ENCODE measurements at places on chromosomes 16 and 17. TPM values are rescaled to one million over a fixed set of nuclear protein-coding genes. Genes with fewer than 3 reads are reported as not detected.

DNA sequence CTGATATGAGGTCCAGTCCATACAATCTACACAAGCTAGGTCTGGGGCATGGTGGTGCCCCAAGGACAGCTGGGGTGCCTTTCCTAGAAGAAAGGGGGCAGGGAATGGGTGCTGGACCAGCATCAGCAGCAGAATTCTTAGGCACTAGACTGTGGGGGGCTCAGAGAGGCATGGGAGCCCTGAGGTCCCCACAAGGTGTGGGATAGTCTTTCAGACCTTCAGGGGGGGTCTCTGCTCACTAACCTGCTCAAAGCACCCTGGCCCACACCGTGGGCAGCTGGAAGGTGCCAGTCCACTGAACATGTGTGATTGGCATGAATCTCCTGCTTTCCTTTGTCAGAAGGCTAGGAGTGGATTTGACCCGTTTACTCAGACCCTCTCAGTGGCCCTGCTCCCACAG lies 26.1 kb upstream of the C16orf78 start:
- H3K36me3 ChIP-seq = no peaks in the 10 kb centered on the region
- H3K4me3 ChIP-seq = no peak overlapping the region
- DNase-seq = no peak
- H3K27ac ChIP-seq = no peak overlapping the region
- no peaks in the 10 kb centered on the region for H3K4me1 ChIP-seq

DNA sequence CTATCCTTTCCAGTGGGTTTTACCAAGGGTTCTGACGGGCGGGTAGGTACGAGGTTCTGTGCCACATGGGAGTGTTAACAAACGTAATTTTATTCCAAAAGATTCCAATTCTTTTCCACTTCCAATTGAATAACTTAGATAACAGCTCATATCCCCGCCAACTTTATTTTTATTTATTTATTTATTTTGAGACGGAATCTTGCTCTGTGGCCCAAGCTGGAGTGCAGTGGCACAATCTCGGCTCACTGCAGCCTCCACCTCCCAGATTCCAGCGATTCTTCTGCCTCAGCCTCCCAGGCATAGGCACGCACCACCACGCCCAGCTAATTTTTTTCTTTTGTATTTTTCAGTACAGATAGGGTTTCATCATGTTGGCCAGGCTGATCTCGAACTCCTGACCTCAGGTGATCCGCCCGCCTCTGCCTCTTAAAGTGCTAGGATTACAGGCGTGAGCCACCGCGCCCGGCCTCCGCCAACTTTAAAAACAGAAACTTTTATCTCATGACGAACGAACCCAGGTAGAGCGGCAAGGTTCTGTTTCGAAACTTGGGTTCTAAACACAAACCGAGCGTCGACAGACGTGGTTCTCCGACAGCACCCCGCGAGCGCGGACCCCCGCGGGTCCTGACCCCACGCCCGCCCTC lies 613 bp downstream of the ECI1 start:
- H3K27ac ChIP-seq = peak overlapping the region; percentile 86
- H3K36me3 ChIP-seq = peaks cover 7% of the 10 kb centered on the region
- H3K4me3 ChIP-seq = peak overlapping the region; percentile 91
- no peaks in the 10 kb centered on the region for H3K27me3 ChIP-seq

DNA sequence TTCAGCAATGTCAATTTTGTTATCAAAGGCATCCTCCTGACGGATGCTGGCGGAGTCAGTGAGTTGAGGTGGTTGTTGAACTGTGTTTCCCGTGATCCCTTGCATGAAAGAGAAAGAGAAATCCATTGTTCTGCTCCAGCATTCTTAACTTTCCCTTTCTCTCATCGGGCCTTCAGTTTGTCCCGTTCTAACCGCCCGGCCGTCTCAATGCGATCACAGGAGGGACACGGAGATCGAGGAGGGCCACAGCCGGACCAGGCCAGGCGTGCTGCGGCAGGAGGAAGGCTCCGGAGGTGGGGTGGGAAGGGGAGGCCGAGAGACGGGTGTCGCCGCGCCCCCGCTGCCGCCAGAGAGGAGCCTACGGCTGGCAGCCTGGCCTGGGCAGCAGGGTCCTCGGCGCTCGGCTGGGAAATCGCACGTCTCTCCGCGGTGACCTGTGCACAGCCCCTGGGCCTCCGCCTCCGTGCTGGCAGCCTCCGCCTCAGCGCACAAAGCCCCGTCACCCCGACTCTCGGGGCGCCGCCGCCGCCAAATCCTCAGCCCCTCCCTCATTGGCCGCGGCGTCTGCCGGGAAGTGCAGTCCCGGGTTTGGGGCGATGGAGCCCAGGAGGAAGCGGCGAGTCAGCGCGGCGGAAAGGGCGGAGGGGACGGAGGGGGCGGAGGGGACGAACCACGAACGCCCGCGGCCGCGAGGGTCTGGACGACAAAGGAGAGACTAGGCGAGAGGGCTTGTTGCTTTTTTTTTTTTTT lies 38.1 kb downstream of the SOST start:
- H3K27me3 ChIP-seq = no peaks in the 10 kb centered on the region
- peaks cover 61% of the 10 kb centered on the region for H3K4me1 ChIP-seq
- no peaks in the 10 kb centered on the region for H3K36me3 ChIP-seq
- peak; percentile 57 for DNase-seq
- peak overlapping the region; percentile 98 for H3K27ac ChIP-seq

DNA sequence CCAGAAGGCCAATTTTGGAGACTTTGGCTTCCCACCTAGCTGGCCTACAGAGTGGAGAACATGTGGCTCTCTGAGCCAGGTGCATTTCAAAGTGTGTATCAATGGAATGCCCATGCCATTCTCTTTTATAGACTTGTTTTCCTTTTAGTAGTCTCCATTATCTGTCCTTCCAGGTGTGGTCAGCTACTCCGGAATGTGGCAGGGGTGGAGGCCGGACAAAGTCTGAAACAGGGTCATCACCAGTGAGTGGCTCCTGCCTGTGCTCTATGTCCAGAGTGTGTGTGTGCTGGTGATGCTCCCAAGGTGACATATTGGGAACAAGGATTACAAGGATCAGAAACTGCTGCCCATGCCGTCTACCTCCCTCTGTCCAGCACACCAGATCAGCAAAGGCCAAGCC lies 3.8 kb upstream of the TMEM220 start:
- H3K27ac ChIP-seq = no peak overlapping the region
- H3K4me1 ChIP-seq = no peaks in the 10 kb centered on the region
- peaks cover 32% of the 10 kb centered on the region for H3K27me3 ChIP-seq

DNA sequence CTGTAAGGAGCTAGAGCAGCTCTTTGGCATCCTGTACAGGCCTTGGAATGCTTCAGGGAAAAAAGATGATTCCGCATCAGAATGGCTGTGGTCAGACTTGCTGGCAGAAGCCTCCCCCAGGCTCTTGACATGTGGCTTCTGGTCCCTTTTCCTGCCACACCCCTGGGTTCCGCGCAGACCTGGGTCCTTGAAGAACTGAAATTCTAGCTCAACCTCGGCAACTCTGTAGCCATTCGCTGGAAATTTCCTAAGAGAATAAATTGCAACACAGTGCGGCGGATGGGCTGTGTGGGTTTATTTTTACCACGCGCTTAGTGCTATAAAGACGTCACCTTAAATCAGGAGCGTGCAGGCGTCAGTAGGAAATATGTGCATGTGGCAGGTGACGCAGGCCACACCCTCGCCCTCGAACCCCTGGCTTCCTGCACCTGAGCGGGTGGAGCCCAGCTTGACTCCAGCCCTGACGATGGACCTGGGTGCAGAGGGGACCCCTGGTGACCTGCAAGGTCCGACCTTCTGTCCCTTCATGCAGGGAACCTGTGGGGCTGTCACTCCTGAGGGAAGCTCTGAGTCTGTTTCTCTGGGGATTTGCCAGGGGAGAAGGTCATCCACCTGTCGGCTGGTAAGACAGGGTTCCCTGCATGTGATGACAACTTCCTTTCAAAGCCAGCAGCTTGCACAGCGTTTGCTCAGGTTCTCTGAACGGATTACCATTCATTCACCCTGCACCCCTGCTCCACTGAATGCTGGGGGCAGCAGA lies 46.3 kb downstream of the METRNL start:
- H3K36me3 ChIP-seq = no peaks in the 10 kb centered on the region
- peaks cover 6% of the 10 kb centered on the region for H3K4me1 ChIP-seq
- no peak overlapping the region for H3K4me3 ChIP-seq
- H3K27me3 ChIP-seq = no peaks in the 10 kb centered on the region
- DNase-seq = peak; percentile 42

DNA sequence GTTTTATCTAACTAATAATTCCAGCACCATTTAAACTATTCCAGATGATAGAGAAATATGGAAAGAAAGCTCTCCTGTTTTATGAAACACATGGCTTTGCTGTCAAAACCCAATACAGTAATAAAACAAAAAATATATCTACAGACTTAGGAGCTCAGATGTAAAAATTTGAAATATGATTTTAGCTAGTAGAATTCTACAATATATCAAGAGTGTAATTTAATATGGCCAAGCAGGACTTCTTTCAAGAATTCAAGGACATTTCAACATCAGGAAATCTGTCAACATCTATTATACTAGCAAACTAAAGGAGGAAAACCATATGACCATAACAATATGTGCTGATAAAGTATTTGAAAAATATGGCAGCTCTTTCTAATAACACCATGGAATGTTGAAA lies 57.5 kb downstream of the CCDC182 start:
- H3K4me1 ChIP-seq = no peaks in the 10 kb centered on the region
- H3K27ac ChIP-seq = no peak overlapping the region
- peaks cover 6% of the 10 kb centered on the region for H3K27me3 ChIP-seq
- H3K36me3 ChIP-seq = no peaks in the 10 kb centered on the region

- no peak overlapping the region for H3K27ac ChIP-seq
- H3K4me3 ChIP-seq = no peak overlapping the region
- no peaks in the 10 kb centered on the region for H3K36me3 ChIP-seq
- no peaks in the 10 kb centered on the region for H3K4me1 ChIP-seq
- DNase-seq = no peak
Observed at GRCh38 chr17:35700150-35700549, 31.3 kb upstream of the RASL10B start.

GRCh38 chr16:89506113-89506504 lies 2.1 kb upstream of the SPG7 start:
- peaks cover 59% of the 10 kb centered on the region for H3K4me1 ChIP-seq
- peaks cover 8% of the 10 kb centered on the region for H3K36me3 ChIP-seq
- DNase-seq = no peak
- H3K4me3 ChIP-seq = peak overlapping the region; percentile 40

- no peak overlapping the region for H3K4me3 ChIP-seq
- no peaks in the 10 kb centered on the region for H3K27me3 ChIP-seq
- H3K36me3 ChIP-seq = no peaks in the 10 kb centered on the region
- no peak for DNase-seq
- H3K4me1 ChIP-seq = no peaks in the 10 kb centered on the region
Observed at GRCh38 chr17:53722407-53722806, 100.3 kb upstream of the KIF2B start.

- H3K4me3 ChIP-seq = no peak overlapping the region
- H3K27ac ChIP-seq = 0 out of 2 replicates have a peak overlapping the region, but pooled peaks have one; percentile 47
- H3K4me1 ChIP-seq = peaks cover 22% of the 10 kb centered on the region
- DNase-seq = peak; percentile 71
- no peaks in the 10 kb centered on the region for H3K27me3 ChIP-seq
Observed at GRCh38 chr16:71927383-71927782, 32.1 kb downstream of the IST1 start.

GRCh38 chr17:69130627-69131296 lies 10.9 kb downstream of the ABCA6 start:
- no peaks in the 10 kb centered on the region for H3K36me3 ChIP-seq
- no peaks in the 10 kb centered on the region for H3K4me1 ChIP-seq
- DNase-seq = no peak
- H3K4me3 ChIP-seq = no peak overlapping the region
- H3K27ac ChIP-seq = no peak overlapping the region

- no peaks in the 10 kb centered on the region for H3K36me3 ChIP-seq
- peaks cover 57% of the 10 kb centered on the region for H3K27me3 ChIP-seq
- no peak overlapping the region for H3K4me3 ChIP-seq
- DNase-seq = no peak
- H3K4me1 ChIP-seq = no peaks in the 10 kb centered on the region
Observed at GRCh38 chr16:49560004-49560830, 186.6 kb downstream of the C16orf78 start.

GRCh38 chr16:63880948-63881347 lies 1240.9 kb downstream of the CDH11 start:
- no peaks in the 10 kb centered on the region for H3K36me3 ChIP-seq
- H3K27me3 ChIP-seq = no peaks in the 10 kb centered on the region
- no peak for DNase-seq
- H3K27ac ChIP-seq = no peak overlapping the region
- no peaks in the 10 kb centered on the region for H3K4me1 ChIP-seq

DNA sequence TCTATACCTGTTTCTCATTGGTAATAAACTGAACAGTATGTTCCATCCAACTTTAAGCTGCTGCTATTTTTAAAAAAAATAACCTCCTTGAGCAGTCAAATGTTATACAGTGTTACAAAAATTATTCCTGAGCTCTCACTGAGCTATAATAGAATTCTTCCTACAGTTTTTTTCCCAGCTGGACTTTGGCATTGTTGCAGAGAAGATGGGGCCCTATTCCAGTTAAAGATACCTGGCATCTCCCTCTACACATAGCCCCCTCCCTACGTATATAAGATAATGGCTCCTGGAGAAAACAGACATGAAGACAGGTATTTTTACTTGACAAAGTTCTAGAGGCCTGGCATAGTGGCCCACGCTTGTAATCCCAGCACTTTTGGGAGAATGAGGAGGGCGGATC lies 1.6 kb upstream of the COX6A2 start:
- no peak overlapping the region for H3K4me3 ChIP-seq
- DNase-seq = no peak
- H3K27me3 ChIP-seq = peaks cover 8% of the 10 kb centered on the region
- no peak overlapping the region for H3K27ac ChIP-seq
- no peaks in the 10 kb centered on the region for H3K36me3 ChIP-seq

- no peak for DNase-seq
- H3K27me3 ChIP-seq = no peaks in the 10 kb centered on the region
- H3K4me1 ChIP-seq = no peaks in the 10 kb centered on the region
- H3K36me3 ChIP-seq = no peaks in the 10 kb centered on the region
- no peak overlapping the region for H3K27ac ChIP-seq
Observed at GRCh38 chr16:79184464-79185030, 416.0 kb downstream of the MAF start.

DNA sequence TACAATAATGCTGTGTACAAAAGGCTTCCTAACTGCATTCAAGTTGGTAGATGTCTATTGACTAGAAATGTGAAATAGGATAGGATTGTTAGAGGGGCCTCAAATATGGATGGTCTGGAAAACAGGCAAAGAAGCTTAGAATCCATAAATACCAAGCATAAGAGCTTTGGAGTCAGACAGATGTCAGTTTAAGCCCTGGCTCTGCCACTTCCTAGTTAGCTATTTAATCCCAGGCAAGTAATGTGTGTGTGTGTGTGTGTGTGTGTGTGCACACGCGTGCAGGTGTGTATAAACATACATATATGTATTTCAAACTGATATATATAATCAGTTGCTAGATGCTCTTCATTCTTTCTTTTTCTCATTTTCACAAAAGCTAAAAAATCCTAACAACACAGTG lies 66.7 kb downstream of the MMD start:
- H3K4me1 ChIP-seq = no peaks in the 10 kb centered on the region
- no peak for DNase-seq
- no peaks in the 10 kb centered on the region for H3K27me3 ChIP-seq
- H3K27ac ChIP-seq = no peak overlapping the region
- no peak overlapping the region for H3K4me3 ChIP-seq
- no peaks in the 10 kb centered on the region for H3K36me3 ChIP-seq

PMFBP1 gene
- total RNA-seq = not detected

PPP1R27 gene
- total RNA-seq = not detected

PYDC1 gene
- total RNA-seq = not detected

SDR42E2 gene
- total RNA-seq = not detected

DOC2B gene
- total RNA-seq = not detected

RUNDC3A gene
- total RNA-seq = not detected

ACD gene
- 34.7 TPM for total RNA-seq

PIRT gene
- not detected for total RNA-seq

TBC1D3G gene
- not detected for total RNA-seq

TBC1D3I gene
- 0.81 TPM for total RNA-seq

BRCA1 gene
- total RNA-seq = 40.9 TPM

Measured in PC-9 (cell line).